GM12878 (cell line): ENCODE measurements at places on chromosomes 4 and X. TPM values are rescaled to one million over a fixed set of nuclear protein-coding genes. Genes with fewer than 3 reads are reported as not detected.

Gene HELT
- not detected in 2 replicates for total RNA-seq

Gene MTNR1A
- total RNA-seq, result not detected in 2 replicates

Gene ITM2A
- 32.8 and 36.0 TPM in 2 replicates for total RNA-seq

Gene SSX1
- total RNA-seq, result 0.15 TPM in 1 of 2 replicates, not detected in the other

Gene RAB40AL
- total RNA-seq, result 0.33 and 0.43 TPM in 2 replicates

Gene RASSF6
- 0.43 and 0.62 TPM in 2 replicates for total RNA-seq
